ENCODE measurements at places on chromosomes 13 and 19.

- no peaks in the 10 kb centered on the region for H3K36me3 ChIP-seq
- H3K4me1 ChIP-seq: no peaks in the 10 kb centered on the region
- H3K27ac ChIP-seq: no peak overlapping the region
- H3K27me3 ChIP-seq: no peaks in the 10 kb centered on the region
Measured at GRCh38 chr19:39595950-39596349, 6.4 kb upstream of the LGALS13 start.

GRCh38 chr13:33229446-33230177, 55.9 kb downstream of the STARD13 start:
- no peaks in the 10 kb centered on the region for H3K36me3 ChIP-seq
- no peak for DNase-seq
- H3K4me3 ChIP-seq: no peak overlapping the region
- peaks cover 18% of the 10 kb centered on the region for H3K4me1 ChIP-seq

DNA sequence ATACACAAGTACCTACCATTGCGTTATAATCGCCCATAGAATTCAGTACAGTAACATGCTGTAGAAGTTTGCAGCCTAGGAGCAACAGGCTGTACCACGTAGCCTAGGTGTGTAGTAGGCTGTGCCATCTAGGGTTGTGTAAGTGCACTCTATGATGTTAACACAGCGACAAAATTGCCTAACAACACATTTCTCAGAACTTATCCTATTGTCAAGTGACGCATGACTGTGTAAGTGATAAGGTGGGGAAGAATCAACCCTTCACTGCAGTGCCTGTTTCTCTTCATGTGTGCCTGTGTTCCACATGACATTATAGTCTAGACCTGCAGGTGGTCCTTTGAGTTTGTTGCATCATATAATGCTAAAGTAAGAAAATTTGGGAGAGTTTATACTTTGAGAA, 94.0 kb downstream of the PCDH9 start:
- no peaks in the 10 kb centered on the region for H3K36me3 ChIP-seq
- DNase-seq: no peak
- H3K4me1 ChIP-seq: peaks cover 9% of the 10 kb centered on the region
- H3K4me3 ChIP-seq: no peak overlapping the region
- H3K27ac ChIP-seq: no peak overlapping the region

- H3K27me3 ChIP-seq: no peaks in the 10 kb centered on the region
- no peak overlapping the region for H3K4me3 ChIP-seq
- no peaks in the 10 kb centered on the region for H3K4me1 ChIP-seq
- H3K27ac ChIP-seq: no peak overlapping the region
- no peaks in the 10 kb centered on the region for H3K36me3 ChIP-seq
Measured at GRCh38 chr13:52070929-52071523, 46.5 kb downstream of the UTP14C start.

DNA sequence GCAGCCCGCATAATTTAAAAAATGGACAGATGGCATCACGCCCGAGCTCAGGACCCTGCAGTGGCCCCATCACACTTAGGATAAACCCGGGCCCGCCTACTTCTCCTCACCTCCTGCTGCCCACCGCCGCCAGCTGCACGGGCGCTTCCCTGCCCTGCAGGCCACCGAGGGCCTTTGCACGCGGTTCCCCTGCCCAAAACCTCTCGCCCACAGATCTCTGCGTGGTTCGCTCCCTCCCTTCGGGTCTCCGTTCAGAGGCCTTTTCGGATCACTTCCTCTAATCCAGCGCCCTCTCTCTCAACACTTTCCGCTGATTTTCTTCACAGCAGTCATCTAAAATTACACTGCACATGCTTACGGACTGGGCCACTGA, 1.8 kb downstream of the SHISA7 start:
- H3K27ac ChIP-seq: no peak overlapping the region
- peaks cover 71% of the 10 kb centered on the region for H3K27me3 ChIP-seq
- H3K36me3 ChIP-seq: no peaks in the 10 kb centered on the region
- DNase-seq: no peak
- H3K4me3 ChIP-seq: no peak overlapping the region

DNA sequence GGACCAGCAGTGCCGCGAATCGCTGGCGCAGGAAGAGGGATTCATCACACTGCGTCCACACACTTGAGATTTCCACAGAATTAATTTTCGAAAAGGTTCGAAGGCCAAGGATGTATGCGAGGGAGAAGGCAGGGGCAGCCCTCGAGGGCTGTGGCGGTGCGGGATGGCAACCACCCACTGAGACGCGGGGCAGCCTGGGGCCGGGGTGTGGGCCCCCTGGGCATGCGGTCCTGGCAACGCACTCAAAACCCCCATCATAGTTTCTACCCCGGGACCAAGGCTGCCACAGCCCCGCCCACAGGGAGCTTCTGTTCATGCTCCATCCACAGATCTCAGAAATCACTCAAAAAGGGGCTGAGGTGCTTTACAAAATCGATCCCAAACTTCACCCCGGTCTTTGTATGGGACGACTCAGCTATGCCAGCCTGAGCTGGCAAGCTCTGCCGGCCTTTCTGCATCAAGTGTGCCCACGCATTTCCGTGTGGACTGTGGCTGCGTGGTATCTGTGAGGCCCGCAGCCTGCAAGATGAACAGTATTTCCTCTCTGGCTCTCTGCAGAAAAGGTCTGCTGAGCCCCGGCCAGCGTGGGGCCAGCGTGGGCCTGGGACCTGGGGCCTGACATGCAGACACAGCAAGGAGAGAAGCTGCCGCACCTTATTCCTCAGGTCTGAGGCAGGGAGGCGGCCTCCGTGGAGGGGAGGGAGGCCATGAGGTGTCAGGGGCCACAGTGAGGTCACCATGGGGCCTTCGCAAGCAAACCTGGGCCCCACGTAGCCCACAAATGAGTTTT, 19.2 kb downstream of the ZNF787 start:
- no peak overlapping the region for H3K27ac ChIP-seq
- no peaks in the 10 kb centered on the region for H3K36me3 ChIP-seq
- no peak for DNase-seq
- no peaks in the 10 kb centered on the region for H3K27me3 ChIP-seq
